Dermis microvascular lymphatic vessel endothelial cell (primary cell): ENCODE measurements at places on chromosomes 7 and 10.

DNA sequence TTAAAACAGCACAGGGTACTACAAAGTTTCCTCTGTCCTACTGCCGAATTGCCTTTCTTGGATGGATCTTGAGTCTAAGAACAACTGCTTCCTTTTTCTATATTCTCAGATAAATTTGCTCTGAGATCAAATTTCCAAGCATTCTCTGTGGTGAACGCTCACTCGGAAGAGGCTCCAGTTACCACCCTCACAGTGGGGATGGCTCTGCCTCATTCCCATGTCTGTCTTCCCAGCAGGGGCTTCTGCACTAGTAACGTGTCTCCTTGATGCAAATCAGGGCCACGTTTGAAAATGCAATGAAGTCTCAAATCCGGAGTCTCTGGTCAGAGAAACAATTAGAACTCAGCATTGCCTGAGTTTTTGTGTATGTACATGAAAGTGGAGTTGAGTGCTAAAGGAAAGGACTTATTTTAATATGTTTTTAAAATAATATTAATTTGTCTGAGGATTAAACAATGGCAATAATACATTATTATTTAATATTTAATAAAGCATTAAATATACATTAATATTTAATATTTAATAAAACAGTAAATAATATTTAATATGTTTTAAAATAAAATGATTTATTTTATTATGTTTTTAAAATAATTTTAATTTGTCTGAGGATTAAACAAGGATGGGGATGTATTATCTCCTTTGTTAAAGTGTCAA lies 61.8 kb downstream of the INHBA start:
- DNase-seq, result no peak

- no peak for DNase-seq
Observed at GRCh38 chr10:69910561-69910960, 108.9 kb downstream of the COL13A1 start.

DNA sequence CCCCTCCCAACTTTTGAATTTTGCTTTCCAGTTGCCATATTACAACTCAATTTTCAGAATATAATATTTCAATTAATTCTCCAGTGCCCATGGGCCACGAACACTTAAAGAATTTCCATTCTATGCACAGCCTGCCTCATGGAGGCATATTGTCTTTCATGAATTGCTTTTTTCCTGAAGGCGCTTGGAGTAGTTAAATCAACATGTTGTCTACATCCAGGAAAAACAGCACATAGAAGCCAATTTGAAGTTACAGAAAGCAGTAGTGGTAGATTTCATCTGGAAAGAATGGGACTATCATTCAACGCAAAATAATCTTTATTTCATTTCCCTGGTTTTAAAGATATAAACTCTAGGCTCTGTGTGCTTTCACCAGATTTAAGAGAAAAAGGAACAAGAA lies 106.0 kb downstream of the NRP1 start:
- DNase-seq, result peak; percentile 51

- no peak for DNase-seq
Observed at GRCh38 chr10:26057466-26057865, 123.4 kb downstream of the MYO3A start.

- no peak for DNase-seq
Observed at GRCh38 chr10:113005380-113005779, 55.3 kb downstream of the TCF7L2 start.

DNA sequence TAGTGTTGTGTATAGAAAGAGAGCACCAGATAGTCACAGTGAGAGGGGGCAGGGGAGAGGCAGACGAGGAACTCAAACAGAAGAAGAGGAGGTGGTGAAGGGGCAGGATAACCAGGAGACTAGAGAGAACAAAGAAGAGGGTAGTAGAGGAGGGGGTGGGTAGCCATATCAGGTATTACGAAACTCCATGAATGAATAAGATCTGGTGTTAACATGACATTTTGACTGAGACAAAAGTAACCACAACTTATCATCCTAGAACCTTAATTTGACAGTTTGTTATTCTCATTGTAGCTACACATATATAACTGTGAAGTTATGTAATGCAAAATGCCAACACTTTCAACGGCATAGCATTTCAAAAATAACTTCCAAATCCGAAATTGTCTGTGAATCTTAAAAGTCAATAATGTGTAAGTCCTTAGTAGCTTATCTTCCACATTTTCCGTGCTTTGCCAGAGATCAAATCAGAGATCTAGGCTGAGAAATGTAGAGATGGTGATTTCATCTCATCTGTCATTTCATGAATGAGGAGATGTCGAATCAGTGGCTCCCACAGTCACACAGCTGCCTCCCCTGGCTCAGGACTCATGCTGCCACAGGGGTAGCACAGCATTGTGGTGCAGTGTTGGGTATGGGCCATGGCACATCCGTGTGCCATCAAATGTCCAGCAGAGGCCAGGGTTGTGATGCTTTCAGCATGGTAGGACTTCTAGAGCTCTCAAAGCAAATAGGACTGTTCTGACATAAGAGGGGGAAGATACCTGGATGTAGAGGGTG lies 202.1 kb downstream of the HECW1 start:
- DNase-seq, result no peak

GRCh38 chr7:118286131-118286530 lies 61.6 kb downstream of the ANKRD7 start:
- DNase-seq, result no peak

- DNase-seq, result no peak
Observed at GRCh38 chr7:124758327-124758726, 7.3 kb downstream of the GPR37 start.

GRCh38 chr10:14253079-14253478 lies 77.6 kb downstream of the FRMD4A start:
- DNase-seq, result no peak

GRCh38 chr10:124864421-124865193 lies 63.0 kb downstream of the ABRAXAS2 start:
- DNase-seq, result peak; percentile 24

- DNase-seq, result no peak
Observed at GRCh38 chr10:7046615-7047014, 364.2 kb downstream of the SFMBT2 start.

GRCh38 chr10:102113956-102114857 lies 6.0 kb downstream of the LDB1 start:
- DNase-seq, result peak; percentile 29

DNA sequence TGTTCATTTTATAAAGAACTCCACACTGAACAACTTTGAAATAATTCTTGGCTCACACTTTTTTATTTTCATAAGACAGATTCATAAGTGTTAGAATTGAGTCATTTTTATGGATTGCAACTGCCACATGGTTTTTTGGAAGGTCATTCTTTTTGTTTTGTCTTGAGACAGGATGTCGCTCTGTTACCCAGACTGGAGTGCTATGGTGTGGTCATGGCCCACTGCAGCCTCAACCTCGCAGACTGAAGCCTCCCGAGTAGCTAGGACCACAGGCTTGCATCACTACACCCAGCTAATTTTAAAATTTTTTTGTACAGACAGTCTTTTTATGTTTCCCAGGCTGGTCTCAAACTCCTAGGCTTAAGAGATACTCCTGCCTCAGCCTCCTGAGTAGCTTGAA lies 20.3 kb downstream of the BMS1 start:
- DNase-seq, result no peak

DNA sequence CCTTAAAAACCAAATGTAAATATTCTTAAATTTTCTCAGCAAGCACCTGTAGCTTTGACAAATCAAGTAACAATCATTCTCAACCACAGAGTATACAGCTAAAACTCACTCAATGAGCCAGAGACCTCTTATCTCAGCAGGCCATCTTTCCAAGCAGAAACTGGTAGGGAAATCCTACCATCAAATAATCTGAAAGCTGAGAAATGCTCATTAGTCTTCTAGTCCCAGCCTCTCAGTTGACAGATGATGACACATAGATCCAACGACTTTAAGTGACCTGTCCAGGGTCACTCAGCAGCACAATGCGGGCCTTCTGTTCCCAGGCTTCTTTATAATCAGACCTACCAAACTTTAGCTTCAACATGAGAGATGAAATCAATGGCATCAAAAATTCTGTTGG lies 184.6 kb downstream of the SGMS1 start:
- DNase-seq, result no peak

DNA sequence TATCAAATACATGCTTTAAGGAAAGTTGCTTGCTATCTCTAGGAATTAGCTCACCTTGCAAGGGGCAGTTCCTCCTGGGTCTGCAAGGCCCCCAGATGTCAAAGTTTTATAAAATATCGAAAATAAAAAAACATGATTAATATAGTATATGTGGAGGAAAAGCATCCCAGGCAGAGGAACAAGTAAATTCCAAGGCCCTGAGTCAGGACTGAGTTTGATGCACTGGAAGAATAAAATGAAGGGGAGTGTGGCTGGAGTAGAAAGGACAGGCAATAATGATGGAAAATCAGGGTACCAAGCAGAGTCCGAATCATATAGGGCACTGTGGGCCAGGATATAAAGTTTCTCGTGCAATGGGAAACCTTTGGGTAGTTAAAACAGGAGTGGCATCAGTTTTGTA lies 112.4 kb upstream of the EEPD1 start:
- DNase-seq, result no peak

DNA sequence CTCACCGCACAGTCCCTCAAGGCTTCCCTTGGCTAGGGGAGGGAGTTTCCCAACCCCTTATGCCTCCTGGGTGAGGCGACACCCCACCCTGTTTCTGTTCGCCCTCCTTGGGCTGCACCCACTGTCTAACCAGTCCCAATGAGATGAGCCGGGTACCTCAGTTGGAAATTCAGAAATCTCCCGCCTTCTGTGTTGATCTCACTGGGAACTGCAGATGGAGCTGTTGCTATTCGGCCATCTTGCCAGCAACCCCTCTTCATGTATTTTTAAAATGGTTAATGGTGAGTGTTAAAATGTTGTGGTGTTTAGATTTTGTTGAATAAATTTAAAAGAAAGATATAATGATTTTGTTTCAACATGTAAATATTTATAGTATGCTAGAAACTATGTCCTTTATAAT lies 22.0 kb downstream of the UMAD1 start:
- DNase-seq, result no peak

DNA sequence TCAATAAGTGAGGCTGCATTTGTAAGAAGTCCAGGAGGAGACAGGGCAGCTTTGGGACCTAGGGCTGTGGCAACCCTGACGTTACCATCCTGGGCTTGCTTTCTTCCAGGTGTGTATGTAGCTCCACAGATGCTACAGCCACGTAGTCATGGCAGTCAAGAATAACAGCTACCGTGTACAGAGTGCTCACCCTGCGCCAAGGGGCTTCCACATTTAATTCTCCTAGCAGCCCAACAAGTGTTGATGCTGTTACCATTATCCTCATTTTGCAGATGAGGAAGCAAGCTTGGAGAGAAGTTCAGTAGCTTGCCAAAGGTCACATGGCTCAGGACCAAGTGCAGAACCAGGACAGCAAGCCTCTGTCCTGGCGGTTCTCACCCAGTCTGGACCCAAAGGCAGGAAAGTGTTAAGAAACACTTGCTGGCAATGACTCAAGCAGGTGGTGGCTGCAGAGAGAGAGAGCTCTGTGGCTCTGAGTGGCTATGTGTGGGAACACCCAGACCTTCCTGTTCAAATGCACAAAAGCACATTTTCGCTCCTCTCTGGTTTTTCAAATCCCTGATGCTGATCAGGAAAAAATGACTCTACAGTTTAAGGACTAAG lies 89.8 kb downstream of the CREM start:
- DNase-seq, result peak; percentile 65

DNA sequence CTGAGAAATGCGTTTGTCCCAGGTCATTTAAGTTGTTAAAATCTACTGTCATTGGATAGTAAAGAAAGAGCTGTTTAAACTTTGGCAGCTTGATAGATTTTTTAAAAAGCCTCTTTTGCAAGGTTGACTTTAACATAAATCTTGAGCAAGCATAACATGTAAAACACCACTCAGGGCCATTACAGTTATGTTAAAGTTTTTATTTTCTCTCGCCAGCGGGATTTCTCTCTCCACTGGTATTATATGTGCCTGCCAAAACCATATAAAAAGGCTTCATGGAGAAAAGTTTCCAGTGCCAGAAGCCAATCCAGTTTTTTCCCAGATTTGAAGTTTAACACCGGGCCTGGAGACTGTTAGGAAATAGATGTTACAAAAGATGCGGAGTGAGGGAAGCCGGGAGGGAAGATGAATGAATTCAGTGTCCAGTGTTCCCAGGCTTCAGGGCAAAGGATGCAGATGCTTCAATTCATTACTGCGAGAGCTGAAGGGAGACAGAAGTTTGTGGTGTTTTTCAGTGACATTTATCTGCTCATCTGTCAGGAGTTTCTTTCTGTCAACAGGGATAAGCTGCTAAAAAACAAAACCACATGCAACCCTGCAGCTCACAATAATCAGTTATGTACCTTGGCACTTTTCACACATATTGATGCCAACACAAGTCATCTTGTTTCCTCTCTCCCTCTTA lies 155.5 kb downstream of the SPAG6 start:
- DNase-seq, result no peak

GRCh38 chr7:136104269-136104603 lies 127.1 kb upstream of the MTPN start:
- DNase-seq, result no peak

DNA sequence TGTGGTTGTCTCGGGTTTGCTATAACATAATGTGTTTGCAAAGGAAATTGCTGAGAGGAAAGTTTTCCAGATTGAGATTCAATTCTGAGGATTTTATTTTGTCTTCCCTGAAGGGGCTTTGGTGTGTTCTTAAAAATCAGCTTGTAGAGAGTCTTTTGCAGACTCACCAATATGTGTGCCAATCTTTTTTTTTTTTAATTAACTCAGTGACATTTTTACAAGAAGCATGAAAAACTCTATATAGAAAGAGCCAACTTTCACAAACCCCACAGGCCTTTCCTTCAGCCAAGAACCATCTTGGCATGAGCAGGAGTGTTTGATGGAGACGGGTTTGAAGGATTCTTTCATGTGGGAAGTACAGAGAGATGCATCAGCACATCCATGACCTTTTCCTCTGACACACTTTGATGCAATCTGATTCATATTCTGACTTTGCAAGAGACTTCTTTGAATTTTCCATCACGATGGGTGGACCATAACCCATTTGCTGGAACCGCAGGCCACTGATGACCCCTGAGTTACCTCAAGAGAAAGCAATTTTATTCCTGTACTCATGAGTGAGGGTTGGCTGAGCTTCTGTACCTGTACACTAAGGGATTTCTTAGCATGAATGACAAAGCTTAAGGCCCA lies 892.6 kb downstream of the XPNPEP1 start:
- no peak for DNase-seq

DNA sequence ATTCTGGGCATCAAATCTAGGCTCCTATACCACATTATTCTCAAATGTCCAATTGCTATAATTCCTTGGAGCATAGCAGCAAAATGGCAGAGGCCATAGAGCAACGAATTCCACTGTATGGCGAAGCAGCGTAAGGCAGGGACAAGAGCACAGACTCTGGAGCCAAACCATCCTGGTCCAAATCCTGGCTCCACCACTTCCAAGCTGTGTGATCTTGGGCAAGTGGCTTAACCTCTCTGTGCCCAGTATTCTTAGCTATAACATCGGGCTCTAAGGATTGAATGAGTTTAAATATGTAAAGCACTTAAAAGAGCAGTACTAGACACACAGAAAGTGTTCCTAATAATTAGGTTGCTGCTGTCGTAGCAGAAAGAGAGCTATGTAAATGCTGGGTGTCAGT lies 56.2 kb downstream of the TACC2 start:
- DNase-seq, result no peak

- no peak for DNase-seq
Observed at GRCh38 chr7:137296576-137296975, 47.0 kb downstream of the PTN start.
